Cerebellum (tissue), 4 donors: ENCODE measurements at places on chromosomes 7 and 10.
A peak's percentile ranks its signal among the peaks of the same experiment; 100 is the strongest.

DNA sequence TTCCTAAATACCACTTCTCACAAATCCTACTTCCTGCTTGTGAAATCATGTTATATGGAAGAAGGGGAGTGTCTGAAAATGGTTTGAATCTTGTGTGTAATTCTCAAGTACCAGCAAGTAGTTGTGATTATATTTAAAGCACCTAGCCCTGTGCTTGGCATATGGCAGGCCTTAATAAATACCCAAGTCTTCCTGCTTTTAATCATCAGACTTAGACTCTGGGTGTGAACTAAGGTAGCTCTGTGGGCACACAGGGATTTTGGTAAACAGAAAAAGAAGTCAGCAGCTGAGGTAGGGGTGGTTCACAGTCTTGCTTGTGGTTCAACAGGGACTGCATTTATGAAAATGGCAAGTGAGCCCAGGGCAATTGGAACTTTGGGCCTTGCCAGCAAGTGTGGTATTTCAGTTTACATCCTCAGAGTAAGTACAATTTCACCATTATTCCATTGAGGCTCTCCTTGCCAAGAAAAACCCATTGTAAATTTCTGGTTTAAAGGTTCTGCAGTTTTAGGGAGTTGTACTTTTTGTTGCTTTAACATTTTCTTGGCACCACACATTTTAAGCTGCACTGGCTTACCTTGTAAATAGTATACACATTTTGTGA, 215.5 kb downstream of the AUTS2 start:
- no peak for DNase-seq

DNA sequence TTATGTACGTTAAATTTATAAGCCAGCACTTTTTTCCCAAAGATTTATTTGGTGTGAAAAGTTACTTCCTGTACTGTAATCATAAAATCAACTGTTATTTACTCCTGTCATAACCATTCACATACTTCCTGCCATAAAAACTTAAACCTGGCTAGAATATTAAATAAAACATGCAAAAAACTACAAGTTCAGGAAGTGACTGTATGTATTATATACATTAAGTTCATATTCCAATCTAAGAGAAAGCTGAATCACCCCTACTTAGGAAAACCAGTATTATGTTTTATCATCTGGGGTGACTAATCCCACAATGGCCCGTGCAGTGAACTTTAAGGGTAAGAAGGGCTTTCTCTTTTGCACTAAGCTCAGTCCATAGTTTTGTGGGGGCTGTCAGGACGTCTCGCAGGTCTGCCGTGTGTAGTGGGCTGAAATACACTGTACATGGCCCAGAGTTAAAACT, 183.7 kb upstream of the KLF14 start:
- no peak for DNase-seq

- DNase-seq = no peak
Measured at GRCh38 chr10:44516891-44517290, 132.0 kb upstream of the CXCL12 start.

DNA sequence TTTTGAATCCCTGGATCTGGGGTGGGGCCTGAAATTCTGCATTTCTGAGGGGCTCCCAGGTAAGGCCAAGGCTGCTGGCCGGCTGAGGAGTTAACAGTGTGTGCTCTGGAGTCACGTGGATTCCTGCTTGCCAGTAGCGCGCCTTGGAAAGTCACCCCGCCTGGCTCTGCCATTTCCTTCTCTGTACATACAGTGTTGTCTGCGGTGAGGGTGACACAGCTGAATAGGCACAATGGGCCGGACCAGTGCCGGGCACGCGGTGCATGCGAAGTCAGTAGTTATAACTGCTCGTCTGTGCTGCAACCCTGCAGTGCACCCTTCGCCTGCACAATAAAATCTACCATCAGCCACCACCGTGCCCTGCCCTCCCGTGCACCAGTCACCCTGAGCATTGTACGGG, 68.0 kb upstream of the EEPD1 start:
- DNase-seq = no peak

- no peak for DNase-seq
Measured at GRCh38 chr7:50474382-50475160, 24.4 kb upstream of the FIGNL1 start.

DNA sequence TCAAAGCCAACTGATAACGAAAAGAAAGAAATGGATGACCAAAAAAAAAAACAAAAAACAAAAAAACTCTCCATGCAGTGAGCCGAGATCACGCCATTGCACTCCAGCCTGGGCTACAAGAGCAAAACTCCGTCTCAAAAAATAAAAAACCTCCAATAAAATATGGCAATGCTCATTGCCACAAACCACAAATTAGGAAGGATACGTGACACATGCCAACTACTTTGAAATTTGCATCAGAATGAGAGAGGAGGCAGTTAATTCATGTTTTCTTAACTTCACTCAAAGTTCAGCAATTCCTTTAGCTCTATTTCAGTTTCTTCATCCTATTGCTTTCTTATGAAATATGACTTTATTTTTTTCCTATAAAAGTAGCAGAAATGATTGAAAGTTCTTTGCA, 398.1 kb upstream of the C7orf33 start:
- DNase-seq = no peak

GRCh38 chr7:34074421-34074820, 169.1 kb downstream of the BMPER start:
- no peak for DNase-seq

DNA sequence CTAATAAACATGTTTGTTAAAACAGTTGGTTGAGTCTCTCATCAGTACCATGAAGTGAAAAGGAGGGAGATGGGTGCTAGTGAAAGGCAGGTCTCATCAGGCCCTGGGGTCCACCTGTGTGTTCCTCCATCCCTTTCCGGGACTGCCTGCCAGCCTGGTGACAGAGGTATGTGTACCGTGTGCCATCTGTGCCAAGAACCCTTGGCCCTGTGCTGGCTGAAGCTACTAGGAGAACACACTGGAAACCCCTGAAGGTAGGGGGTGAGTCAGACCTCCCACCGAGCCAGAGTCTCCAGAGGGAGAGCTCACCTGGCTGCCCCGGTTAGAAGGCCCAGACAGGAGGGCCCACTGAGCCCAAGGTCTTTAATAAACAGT, 2.3 kb downstream of the DDIT4 start:
- DNase-seq = peak; percentile 37

- no peak for DNase-seq
Measured at GRCh38 chr7:28472332-28472731, 60.0 kb downstream of the CREB5 start.

- DNase-seq = no peak
Measured at GRCh38 chr7:20032741-20033140, 184.4 kb downstream of the MACC1 start.

- DNase-seq = no peak
Measured at GRCh38 chr7:133750287-133750686, 376.9 kb upstream of the LRGUK start.

DNA sequence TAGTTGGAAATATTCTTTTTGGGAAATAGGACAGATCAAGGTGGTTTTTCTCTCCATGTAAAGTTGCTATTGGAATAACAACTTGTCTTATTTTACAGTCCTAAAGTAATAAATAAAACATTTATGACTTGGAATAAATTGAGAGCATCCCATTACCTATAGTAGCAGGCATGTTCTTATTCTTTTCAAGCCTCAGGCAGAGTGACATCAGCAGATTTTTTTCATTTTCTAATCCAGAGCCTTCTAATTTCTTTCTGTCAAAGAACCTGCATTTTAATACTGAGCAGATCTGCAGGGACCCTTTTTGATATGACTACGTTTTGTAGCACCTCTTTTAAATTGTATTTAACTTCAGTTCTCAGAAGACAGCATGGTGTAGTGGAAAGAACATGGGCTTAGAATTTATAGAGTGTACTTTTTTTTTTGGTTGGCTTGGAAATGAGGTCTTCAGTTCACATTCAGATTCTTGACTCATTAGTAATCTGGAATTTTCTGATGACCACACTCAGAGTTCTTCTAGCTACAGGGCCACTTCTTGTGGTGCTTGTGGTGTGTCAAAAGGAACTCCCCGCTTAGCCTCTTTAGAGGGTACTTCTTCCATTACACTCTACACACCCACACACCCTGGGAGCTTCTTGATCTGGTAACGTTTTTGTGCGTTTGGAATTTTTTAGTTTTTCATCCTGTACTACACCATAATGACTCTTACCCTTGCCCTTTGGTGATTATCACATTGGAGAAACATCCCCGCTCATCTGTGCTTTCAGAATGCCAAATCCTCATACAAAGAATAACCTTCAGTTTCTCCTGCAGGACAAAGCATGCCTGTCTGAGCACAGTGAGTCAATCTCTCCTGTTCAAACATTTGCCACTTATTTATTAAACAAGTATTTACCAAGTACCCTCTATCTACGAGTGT, 34.6 kb downstream of the AGK start:
- DNase-seq = no peak

- DNase-seq = no peak
Measured at GRCh38 chr10:99375426-99375825, 46.3 kb downstream of the CNNM1 start.

DNA sequence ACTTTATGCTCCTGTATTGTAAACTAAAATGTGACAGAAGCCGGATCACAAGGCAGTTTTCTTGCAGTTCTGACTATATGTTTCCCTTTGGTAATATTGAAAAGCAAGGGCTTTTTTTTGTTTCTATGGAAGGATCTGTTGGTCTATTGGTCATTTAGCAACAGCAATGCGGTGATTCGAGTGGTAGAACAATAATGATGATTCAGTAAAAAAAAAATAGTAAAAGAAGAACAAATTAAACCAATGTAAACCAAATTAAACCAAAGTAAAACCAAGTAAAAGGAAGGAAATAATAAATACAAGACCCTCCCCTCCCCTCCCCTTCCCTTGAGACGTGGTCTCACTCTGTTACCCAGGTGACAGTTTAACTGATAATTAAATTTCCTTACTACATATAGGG, 17.8 kb upstream of the CCNY start:
- DNase-seq = no peak

DNA sequence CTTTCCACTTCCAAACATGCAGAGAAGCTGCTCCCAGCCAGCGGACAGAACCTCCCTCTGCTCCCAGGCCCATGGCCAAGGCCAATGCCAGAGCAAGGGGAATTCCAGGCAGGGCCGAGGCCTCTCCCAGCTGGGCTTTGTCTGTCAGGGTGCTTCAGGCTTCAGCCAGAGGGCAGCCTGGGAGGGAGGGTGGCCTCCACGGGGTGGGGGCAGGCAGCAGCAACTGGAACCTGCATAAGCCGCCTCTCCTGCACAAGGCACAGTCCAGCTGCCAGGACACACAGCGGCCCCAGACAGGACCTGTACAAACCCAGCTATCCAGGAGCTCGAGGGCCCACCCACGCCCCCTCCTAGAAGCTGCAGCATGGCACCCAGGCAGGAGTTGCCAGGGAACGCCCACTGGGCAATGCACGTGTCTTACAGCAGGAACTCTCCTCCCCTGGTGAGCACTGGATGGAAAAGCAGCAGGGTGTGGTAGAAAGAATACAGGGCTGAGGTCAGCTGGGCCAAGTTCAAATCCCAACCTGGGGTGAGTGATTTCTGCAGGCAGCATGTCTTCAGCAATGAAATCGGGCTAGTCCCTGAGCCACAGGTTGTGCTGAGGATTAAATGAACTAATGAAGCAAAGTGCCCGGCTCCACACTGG, 7.6 kb downstream of the FAM53B start:
- no peak for DNase-seq

- no peak for DNase-seq
Measured at GRCh38 chr10:21039721-21040120, 142.6 kb upstream of the NEBL start.

DNA sequence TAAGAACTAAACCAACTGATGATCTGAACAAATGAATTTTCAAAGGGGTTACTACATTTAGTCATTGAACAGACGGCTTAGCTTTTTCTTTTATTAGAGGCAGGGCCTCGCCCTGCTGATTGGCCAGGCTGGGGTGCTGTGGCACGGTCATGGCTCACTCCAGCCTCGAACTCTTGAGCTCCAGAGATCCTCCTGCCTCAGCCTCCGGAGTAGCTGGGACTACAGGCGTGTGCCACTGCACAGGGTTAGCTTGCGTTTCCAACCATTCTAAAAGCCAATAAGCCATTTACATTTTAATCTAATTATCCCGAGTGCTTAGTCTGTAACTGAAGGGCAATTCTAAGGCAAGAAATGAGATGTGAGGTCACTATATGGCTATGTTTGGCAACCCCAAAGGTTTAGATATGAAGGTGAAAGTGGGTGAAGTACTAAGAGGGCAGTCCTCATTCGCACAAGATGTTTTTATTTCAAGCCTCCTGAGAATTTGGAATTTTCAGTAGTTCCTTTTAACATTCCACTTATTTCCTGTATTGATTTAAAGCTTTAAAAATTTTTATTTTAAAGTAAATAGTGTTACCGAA, 1.6 kb upstream of the CDK13 start:
- no peak for DNase-seq

- no peak for DNase-seq
Measured at GRCh38 chr7:73970801-73971229, 57.2 kb upstream of the ELN start.

GRCh38 chr7:42805601-42806000, 106.3 kb downstream of the C7orf25 start:
- no peak for DNase-seq

GRCh38 chr10:129898706-129899268, 65.3 kb downstream of the EBF3 start:
- no peak for DNase-seq

DNA sequence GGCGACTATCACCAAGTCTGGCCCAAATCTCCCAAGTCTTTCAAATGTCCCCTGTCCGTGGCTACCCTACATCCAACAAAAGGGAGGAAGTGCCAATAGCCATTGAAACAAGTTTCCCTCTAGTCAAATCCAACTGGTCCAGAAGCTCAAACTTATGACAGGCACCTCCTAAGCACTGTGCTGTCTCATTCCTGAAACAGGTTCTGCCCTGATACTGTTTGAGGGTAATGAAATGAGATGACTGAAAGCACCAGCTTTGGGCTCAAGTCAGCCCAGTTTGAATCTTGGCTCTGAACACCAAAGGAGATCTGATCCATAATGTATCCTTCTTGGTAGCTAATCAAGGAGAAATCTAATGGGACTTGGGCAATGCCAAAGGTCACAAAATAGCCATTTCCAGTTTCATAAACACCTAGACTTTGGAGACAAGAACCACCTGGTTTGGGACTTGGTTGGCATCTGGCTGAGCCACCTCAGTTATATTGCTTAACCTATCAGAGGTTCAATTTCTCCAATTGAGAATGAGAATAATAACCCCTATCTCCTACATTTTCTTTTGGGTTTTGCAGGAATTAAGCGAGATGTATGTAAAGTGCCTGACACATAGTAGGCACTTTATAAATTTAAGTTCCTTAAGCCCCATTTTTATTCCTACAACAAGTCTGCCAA, 34.7 kb upstream of the ARID5B start:
- no peak for DNase-seq

- no peak for DNase-seq
Measured at GRCh38 chr7:693280-693679, 33.2 kb upstream of the DNAAF5 start.
